ENCODE measurements at places on chromosomes 13 and 19.

- DNase-seq = no peak
These were observed 18.9 kb downstream of the SPATA13 start for GRCh38 chr13:24179486-24179850.

DNA sequence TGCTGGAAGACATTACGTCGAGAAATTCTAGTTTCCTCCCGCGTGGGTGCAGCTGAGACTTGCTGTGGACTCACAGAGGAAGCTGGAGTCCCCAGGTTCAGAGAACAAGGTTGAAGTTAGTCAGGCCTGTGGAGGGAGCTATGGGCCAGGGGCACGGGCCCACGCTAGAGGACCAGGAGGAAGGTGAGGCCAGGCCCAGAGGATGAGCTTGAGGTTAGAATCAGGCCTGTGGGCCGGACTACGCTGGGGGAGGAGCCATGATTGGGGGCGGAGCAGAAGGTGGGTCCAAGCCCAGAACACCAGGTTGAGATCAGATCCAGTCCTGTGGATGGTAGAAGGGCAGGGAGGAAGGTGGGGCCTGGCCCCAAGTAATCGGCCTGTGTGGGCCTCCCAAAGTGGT lies 32.6 kb downstream of the ZNF846 start:
- DNase-seq = no peak

DNA sequence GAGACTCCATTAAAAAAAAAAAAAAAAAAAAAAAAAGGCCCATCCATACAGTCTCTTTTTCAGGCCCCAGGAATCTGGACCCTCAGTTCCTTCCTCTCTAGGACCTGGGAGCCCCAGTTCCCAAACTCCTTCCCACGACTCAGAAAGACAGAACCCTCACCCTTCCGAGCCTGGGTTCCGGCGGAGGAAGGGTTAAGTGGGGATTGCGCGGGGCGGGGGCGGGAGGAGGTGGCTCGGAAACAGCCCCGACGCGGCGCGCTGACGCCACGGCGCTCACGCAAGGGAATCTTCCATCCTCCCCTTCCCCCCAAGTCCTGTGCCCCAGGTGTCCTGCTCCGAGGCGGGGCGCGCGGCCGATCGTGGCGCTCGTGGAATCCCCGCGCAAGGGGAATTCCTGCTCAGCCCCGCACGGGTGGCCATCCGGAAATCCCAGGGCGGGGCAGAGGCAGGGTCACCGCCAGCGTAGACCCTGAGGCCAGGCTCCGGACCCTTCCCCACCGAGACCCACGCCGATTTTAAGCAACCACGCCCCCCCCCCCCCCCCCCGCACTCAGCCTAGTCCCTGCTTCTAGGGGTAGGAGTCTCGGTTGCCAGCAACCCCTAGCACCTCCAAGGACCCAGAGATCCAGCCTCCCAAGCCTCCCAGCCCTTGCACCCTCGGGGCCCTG lies 659 bp downstream of the NFKBID start:
- DNase-seq = peak; percentile 61

DNA sequence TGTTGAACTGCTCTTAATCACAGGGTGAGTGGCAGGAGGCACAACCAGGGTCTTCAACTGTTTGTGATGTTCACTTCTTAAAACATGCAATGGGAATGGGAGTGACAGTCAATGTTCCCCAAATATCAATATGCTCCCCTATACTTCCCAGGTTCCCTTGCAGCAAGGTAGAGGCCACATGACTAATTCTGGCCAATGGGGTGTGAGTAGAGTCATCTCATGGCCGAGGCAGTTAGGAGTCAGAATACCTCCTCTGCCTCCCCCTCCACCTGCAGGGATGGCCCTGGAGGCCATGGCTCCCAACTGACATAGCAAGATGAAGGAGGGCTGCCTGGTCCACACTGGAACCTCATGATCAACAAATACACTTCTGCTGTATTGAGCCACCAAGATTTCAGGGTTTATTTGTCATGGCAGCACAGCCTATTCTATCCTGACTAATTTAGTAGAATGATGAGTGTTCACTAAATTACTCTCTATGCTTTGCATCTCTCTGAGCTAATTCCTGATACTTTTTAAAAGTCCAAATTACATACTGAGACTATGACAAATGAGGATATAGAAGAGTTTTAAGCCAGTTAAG lies 8.9 kb downstream of the VRK3 start:
- DNase-seq = no peak

GRCh38 chr19:8722032-8722431 lies 598 bp downstream of the OR2Z1 start:
- DNase-seq = no peak

GRCh38 chr19:45340899-45341453 lies 426 bp downstream of the KLC3 start:
- DNase-seq = no peak

DNA sequence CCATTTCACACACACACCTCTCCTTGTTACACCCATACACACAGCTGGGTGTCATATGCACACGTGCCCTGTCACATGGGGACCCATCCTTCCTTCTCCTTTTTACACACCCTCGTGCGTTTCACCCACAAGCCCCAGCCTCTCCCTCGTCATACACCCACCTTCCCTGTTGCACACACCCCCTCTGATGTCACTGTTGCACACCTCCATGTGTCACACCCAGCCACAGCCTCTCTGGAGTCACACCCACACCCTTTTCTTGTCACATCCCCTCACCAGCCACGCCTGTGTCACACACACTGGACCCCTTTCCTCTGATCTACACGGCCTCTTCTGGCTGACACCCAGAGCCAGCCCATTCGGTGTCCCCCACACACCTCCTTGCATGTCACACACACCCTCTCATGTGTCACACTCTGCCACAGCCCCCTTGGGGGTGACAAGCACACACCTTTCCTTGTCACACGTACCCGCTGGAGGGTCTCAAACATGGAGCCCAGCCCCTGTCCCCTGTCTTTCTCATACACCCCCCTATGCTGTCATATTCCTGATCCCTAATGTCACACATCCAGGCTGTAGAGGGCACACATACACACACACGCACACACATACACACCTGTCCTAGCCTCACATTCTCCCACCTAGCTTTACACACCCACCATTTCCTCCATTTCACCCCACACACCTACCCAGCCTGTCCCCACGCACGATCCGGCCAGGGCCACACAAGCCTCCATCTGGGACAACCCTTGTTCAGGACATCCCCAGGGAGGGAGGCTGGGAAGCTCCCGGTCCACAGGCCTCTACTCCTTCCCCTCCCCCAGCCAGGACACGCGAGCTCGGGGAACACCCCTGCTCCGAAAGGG lies 1.4 kb downstream of the NOVA2 start:
- DNase-seq = no peak

DNA sequence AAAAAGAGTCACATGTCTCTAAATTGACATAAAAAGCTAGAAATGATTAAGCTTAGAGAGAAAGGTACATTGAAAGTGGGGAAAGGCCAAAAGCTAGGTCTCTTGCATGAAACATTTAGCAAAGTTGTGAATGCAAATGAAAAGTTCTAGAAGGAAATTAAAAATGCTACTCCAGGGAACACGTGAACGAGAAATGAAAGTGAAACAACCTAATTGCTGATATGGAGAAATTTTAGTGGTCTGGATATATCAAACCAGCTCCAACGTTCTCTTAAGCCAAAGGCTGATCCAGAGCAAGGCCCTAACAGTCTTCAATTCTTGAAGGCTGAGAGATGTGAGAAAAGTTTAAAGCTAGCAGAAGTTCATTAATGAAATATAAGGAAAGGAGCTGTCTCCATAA lies 419.8 kb downstream of the SLITRK6 start:
- DNase-seq = no peak

GRCh38 chr13:75180805-75181455 lies 301.0 kb downstream of the TBC1D4 start:
- DNase-seq = no peak

DNA sequence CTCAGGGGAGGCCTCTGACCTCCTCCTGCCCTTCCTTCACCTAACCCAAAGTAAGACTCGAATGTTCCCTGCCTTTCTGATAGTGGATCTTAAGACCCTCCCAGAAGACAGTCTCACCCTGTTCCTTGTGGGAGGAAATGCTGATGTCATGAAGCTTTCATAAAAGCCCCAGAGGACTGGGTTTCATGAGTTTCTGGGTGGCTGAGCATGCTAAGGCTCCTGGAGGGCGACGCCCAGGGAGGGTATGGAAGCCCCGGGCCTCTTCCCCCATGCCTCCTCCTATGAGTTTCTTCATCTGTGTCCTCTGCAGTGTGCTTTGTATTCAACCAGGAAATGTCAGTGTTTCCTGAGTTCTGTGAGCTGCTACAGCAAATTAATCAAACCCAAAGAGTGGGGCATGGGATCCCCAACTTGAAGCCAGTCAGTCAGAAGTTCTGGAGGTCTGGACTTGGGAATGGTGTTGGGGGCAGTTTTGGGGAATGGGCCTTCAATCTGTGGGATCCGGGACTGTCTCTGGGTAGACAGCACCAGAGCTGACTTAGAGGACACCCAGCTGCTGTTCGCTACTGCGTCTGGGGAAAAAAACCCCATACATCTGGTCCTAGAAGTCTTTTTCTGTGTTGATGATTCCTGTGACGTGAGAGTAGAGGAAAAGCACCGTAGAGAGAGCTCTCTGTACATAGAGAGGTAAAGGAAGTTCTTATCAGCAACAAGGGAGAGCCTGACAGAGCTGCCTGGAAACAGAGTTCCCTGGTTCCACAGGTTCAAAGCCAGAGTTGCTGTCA lies 2.0 kb upstream of the LILRB2 start:
- no peak for DNase-seq

DNA sequence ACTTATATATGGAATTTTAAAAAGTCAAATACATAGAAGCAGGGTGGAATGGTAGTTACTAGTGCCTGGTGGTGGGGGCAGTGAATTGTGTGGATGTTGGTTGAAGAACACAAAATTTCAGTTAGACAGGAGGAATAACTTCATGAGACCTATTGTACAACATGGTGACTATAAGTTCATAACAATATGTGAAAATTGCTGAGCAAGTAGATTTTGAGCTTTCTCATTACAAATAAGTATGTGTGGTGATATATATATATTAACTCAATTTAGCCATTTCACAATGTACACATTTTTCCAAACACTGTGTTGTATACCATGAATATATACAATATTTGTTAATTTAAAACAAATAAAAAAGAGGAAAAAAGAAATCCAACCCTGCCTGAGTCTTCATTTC lies 641.1 kb downstream of the DIAPH3 start:
- no peak for DNase-seq

GRCh38 chr13:95982144-95982543 lies 71.1 kb downstream of the UGGT2 start:
- no peak for DNase-seq

- DNase-seq = no peak
These were observed 35.8 kb upstream of the CEACAM21 start for GRCh38 chr19:41540041-41540695.

DNA sequence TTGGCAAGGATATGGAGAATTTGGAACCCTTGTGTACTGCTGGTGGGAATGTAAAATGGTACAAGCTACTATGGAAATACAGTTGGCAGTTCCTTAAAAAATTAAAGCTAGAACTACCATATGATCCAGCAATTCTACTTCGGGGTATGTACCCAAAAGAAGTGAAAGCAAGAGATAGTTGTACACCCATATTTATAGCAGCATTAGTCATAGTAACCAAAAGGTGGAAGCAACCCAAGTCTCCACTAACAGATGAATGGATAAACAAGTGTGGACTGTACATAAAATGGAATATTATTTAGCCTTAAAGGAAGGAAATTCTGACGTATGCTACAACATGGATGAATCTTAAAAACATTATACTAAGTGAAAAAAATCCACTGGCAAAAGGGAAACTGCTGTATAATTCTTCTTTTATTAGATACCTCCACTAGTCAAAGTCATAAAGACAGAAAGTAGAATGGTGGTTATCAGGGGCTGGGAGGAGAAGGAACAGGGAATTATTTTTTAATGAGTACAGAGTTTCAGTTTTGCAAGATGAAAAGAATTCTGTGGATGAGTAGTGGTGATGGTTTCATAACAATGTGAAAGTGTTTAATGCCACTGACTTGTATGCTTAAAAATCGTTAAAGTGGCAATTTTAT lies 141.6 kb downstream of the RXFP2 start:
- peak; percentile 16 for DNase-seq

GRCh38 chr13:23447927-23448326 lies 14.4 kb upstream of the SACS start:
- DNase-seq = peak; percentile 57

DNA sequence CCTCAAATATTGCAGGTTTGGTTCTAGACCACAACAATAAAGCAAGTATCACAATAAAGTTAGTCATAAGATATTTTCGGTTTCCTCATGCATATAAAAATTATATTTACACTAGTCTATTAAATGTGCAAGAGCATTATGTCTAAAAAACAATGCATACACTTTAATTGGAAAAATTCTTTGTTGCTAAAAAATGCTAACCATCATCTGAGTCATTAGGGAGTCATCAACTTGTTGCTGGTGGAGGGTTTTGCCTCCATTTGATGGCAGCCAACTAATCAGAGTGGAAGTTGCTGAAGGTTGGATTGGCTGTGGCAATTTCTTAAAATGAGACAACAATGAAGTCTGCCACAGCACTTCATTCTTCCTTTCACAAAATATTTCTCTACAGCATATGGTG lies 422.3 kb upstream of the GPC6 start:
- peak; percentile 35 for DNase-seq

DNA sequence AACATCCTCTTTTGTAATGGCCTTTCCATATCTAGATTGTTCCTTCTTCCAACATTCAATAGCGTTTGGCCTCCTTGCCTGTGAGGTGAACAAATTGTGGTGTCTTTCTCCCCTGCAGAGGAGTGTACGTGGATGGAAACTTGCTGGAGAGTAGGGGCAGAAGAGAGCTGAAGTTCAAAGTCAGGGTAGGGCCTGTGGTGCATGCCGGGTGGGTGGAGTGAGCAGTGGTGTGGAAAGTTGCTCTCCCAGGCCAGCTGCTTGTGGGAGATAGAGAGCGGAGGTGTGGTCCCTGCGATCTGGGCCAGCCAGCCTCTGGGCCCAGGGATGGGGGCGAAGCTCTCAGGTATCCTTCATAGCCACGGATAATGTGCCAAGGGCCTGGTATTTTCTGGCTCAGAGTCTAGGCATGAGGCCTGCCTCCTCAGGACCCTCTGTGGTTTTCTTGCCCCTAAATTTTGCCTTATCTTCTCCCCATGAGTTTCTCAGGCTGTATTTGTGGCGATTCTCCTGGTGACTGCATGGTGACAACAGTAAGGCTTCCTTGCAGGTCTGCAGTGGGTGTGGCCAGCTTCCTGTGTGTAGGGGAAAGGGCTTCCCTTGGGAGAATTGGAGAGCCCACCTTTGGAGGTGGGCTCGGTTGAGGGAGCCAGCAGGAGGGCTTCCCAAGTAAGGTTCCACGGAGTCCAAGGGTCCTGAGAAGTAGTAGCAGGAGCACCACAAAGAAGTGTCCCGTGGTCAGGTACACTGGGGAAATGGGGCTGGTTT lies 6.7 kb downstream of the RGCC start:
- no peak for DNase-seq

DNA sequence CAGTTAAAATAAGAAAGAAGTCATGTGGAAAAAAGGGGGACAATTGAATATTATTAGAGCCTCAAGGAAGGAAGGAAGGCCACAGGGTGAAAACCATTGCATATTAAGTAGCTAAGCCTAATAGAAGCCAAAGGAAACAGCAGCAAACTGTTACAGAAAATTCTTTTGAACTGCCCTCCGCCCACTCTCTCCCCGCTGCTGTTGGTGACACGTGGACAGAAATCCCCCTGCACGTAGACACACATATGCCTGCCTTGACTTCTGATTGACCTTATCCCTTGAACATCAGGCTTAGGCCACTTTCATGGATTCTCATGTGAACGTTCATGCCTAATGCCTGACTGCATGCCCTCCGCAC lies 229.1 kb downstream of the KCNRG start:
- no peak for DNase-seq

GRCh38 chr13:31912647-31913401 lies 118.8 kb upstream of the FRY start:
- DNase-seq = no peak
